ENCODE measurements at places on chromosomes 12 and 14.

DNA sequence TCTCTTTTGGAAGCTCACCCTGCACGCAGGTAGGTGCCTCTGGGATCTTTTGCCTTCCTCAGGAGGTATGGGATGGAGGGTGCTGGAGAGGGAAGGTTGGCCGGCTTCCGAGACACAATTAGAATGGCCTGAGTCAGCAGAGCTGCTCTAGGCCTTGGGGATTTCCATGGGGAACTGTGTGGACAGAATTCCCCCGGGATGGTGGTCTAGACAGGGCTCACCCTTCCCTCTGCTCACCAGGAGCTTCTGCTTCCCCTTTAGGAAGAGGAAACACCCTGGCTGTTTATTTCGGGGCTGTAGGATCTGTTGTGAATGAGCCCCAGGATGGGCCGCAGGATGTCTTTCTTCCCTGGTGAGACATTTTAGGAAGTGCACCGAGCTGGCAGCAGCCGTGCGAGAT lies 43.7 kb upstream of the TMED10 start:
- no peak for DNase-seq

DNA sequence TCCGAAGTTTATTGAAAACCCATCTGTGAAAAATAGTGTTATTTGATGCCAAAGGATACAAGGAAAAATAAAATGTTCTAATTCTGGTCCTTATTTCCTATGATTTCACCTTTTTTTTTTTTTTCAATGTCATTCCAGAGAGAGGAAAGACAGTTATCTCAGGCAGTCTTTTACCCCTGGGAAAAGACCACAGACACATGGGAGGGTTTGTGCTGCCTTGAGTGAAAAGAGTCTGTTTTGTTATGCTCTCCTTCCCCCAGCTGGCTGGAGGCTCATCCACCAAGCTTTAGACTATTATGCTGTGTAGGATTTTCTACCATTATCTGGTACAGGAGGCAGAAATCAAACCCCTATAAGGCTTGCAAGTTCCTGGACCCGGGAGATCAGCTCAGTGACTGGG lies 151.8 kb downstream of the CRADD start:
- DNase-seq, result no peak

GRCh38 chr12:27652174-27652763 lies 44.0 kb upstream of the REP15 start:
- DNase-seq, result peak; percentile 34

DNA sequence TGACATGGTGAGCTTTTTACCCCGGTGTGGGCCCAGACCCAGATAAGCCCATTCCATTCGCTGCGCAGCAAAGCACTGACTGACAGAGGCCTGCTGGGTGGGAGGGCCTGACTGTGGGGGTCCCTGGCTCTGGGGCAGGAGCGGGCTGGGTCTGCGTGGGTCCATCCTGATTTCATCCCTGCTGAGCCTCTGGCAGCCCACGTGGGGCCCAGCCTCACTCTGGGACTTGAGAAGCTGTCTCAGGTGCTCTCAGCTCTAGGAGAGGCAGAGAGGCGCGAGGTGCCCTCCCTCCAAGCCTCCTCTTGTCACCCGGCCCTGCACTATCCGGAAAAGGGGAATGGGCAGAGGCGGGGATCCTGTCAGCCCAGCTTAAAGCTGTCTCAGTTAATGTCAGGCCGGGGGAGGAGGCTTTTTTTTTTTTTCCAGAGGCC lies 927 bp downstream of the ABCB9 start:
- no peak for DNase-seq

DNA sequence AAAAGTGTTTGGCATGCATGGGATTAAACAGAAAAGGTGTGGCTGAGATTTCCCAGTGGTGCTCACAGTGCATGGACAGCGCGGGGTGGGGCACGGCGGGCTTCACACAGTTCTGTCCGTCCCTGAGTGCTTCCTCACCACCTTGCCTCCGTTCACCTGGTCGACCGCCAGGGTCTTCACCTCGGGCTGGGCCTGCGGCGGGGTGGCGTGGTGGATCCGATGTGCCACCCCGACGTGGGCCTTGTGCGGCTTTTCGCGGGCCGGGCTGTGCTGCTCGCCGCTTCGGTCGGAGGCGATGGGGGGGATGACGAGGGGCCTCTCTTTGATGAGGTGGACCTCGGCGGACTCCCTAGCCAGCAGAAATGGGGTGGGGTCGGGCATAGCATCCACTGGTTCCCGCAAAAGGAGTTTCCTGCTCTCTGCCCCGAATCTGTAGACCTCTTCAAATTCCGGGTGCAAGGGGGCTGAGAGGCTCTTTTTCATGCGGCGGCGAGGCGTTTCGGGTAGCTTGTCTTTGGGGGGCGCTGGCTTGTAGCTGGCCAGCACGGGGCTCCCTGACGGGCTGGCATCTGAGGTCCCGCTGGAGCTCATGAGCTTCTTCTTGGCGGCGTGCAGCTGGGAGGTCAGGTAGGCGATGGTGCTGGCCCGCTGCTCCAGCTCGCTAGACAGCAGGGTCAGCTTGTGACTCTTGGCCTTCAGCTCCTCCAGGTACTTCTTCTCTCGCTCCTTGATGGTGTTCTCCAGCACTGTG lies 35.5 kb downstream of the CCDC92 start:
- no peak for DNase-seq

DNA sequence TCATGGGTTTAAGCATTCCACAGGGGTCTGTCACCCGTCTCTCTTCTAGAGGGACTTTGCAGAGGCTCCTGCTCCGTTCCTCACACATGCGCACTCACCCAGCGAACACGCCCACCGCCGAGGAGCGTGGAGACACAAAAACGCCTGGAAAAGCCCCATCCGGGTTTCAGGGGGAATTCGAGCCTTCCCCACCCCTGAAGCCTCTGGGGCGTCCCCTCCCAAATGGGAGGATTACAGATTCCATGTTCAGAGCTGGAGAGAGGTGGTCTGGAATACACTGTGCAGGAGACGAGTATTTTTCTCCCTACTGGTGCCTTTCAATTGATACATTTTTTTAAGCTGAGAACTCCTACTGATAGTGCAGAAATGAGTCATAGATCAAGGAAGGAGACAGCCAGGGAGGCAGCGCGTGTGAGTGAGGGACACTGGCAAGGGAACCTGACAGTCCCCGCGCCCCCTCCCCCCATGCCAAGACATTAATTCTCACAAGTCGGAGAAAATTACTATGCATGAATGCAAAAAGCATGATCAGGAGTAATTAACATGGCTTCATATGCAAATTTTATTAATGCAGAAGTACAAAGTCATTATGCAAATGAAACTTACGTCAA lies 36.9 kb downstream of the BCL11B start:
- no peak for DNase-seq

GRCh38 chr12:53726946-53727309 lies 324 bp downstream of the CALCOCO1 start:
- DNase-seq, result no peak

GRCh38 chr14:28769276-28769880 lies 2.8 kb downstream of the FOXG1 start:
- DNase-seq, result no peak

- no peak for DNase-seq
These were observed 26.6 kb downstream of the RDH12 start for GRCh38 chr14:67728258-67728657.

DNA sequence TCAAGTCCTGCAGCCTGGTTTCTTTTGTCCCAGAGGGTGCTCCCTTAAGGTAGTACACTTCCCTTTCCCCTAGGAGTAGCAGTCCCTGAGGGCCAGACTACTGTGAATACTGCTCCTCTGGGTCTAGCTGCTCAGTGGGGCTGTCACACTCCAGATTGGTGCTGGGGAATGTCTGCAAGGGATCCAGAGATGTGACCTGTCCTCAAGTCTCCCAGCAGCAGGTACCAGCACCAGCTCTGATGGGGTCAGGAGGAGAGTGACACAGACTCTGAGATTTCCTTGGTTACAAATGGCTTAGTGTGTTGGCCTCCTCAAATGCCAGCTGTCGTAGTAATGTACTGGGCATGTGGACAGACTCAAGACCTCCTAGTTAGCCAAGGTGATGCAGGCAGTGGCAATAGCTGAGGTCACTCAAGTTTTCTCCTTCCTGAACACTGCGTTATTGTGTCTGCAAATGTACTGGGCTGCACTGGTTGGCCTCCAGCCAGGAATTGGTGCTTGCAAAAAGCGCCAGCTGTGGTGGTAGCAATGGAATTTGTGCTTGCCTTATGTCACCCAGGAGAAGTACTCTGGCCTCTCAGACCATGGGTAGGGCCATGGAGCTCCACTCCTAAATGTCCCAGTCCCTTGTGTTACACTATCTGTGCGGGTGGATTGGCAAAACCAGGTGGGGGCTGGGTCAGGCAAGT lies 36.4 kb upstream of the AEBP2 start:
- no peak for DNase-seq

DNA sequence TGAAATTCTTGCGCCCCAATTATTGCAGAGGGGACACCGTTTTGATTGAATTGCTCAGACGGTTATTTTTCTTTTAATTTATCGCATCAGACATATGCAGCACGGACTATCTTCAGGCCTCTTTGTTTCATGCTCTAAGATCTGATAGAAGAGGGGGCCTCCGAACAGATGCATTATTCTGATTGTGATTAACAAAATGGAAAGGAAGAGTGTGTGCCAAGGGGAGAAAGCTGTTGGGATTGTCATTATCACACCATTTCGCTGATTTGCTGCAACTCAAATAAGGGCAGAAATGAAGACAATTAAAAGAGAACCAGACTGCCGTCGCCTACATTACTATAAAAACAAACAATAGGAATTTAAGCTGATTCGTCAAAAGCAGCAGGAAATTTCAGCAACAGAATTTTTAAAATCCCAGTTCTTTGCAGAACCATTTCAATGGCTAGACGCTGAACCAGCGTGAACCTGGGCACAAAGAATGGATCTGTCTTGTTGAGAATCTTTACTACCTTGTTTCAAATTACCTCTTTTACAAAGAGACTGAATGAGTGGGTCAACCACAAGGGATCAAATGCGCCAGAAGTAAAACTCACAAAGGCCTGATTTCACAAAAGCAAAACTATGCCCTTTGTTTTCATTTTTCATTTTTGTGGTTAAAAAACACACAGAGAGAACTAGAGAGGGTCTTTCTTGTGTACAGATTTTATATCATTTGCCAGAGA lies 30.6 kb downstream of the TMEM132D start:
- DNase-seq, result no peak

DNA sequence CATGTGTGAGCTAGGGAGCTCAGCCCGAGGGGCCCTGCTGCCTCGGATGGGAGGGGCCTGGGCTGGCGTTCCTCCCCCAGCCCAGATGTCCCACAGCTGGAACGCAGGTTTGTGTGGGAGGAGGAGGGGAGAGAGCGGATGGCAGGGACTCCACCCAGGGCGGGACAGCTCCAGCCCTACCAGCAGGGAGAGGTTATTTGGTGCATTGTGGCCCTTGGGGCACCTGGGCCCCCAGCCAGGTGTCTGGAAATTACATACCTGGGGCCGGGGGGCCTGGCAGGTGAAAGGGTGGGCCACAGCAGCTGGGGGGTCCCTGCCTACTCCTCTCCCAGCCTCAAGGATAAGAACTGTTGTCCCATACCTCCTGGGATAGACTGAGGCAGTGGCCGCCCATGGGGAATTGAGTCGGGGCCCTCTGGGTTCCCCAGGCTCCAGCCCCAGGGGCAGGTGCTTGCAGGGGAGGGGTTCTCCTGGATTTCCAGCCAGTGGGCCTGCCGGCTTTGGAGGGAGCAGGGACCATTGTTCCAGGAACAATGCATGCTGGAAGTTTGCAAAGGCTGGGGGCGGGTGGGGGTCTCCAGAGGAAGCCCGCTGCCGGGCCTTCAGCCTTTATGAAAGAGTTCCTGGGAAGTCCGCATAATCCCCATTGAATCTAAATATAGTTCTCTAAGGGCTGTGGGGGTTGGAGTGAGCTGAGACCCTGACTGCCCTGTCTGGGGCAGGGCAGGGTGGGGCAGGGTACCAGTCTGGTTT lies 1.2 kb downstream of the KIF26A start:
- DNase-seq, result no peak

DNA sequence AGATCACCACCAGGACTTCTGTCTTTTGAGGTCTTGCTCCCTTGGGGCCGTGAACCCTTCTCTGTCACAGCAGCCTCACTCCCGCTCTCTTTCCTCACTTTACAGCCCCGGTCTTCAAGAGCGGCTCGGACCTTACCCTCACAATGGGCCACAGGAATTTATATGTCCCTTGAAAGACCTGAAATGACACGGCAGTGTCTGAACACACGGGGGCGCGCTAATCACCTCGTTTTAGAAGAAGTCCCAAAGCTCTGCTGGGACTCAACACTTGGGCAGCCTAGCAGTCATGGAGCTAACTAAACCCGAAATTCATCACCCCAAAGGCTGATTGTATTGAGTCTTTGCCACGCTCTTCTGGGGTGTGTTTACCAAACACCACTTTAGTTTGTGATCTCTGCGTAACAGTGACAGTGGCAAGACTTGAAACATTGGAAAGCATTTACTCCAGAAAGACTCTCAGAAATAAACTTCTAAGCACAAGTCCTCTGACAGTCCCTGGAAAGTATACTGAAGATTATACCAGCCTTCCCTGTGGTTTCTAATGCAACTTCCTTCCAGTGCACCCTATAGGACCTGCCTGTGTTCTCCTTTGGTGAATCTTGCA lies 29.0 kb downstream of the SERPINA11 start:
- peak; percentile 9 for DNase-seq

DNA sequence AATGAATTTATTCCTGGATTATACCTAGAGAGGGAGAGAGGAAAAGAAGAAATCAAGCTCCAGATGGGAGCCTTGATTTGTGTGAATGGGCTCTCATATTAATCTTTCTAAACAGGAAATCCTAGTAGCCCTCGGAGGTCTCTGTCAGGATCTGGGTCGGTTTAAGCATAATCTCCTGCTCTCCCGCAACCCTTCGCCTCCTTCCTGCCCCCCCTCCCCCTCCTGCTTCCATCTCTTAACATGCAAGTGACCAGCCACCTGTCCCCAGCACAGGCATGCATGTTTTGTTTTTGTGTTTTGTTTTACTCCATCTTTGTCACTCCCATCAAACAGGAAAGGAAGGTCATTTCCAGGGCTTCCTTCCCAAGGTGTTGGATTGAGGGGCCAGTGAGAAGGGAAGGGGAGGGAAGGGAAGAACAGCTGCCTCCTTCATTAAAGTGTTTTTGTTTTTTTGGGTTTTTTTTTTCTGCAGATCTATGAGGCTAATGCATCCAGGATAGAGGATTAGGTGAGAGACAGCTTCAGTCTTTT lies 4.8 kb upstream of the KCNA5 start:
- no peak for DNase-seq

- no peak for DNase-seq
These were observed 33.5 kb downstream of the CYP46A1 start for GRCh38 chr14:99717682-99718013.

DNA sequence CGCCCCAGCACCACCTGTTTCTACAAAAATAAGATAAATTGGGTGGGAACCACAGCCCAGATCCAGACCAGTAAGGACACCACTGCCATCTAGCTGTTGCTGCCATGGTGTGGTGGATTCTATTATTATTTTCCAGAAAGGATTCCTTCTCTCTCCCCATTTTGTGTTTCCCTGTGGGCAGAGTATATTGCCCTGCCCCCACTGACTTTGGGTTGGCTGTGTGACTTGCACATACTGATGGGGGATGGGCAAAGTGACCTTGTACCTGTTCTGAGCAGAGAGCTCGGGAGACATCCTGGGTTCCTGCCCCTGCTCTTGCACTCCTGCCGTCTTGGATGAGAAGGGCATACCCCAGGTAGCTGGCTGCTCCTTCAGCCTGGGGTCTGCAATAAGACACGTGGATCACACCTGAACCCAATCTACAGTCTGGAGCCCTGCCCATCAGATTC lies 24.3 kb downstream of the MOAP1 start:
- no peak for DNase-seq

GRCh38 chr12:131367983-131368667 lies 342.8 kb upstream of the SFSWAP start:
- no peak for DNase-seq
